ENCODE measurements at places on chromosomes 12 and 14.

DNA sequence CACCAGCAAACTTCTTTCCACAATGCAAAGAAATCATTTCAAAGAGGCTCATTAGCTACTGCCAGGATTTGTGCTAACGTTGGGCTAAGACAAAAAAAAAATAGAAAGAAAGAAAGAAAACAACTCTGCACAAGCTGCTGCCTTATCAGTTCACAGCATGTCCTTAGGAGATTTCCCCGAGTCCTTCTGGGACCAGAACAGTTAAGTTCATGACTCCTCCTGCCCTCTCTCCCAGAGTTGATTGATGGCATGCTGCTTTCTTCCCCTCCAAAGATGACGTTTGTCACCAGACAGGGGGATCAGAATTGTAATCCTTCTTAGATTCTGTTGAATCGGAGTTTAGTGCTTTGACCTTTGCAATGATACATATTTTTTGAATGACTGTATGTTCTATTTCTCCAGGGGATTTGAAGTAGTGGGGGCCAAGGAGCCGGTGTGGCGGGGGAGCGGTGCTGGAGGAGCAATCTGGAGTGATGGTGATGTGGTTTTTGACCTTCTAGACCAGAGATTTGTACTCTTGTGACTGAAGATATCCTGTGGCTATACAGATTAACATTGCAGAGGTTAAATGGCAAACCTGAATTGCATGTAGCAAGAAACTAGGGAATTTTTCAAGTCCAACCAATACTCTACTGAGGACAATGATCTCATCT is 409.2 kb upstream of the TMPO start:
- DNase-seq: no peak

- no peak for DNase-seq
These were observed 16.4 kb upstream of the PLEKHH1 start for GRCh38 chr14:67516676-67517075.

DNA sequence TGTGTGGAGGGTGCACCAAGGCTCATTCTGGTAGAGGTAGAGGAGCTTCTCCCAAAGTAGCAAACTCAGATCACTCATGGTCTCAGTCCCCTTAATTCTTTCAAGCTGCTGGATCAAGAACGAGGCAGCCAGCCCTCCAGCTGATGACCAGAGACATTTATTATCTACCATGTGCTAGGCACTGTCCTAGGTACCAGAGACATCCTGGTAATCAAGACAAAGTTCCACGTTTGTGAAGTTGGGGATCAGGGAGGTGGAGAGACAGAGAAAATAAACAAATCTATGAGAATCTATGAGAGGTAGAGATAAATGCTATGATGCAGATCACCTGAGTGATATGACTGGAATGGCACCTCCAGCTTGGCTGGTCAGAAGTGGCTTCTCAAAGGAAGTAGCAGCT is 130.2 kb downstream of the CRADD start:
- no peak for DNase-seq

- DNase-seq: no peak
These were observed 525 bp downstream of the RNU6-8 start for GRCh38 chr14:32202491-32202997.

- DNase-seq: no peak
These were observed 74.3 kb downstream of the PPM1A start for GRCh38 chr14:60323199-60323896.

GRCh38 chr12:31931796-31932715 is 27.2 kb upstream of the RESF1 start:
- no peak for DNase-seq

DNA sequence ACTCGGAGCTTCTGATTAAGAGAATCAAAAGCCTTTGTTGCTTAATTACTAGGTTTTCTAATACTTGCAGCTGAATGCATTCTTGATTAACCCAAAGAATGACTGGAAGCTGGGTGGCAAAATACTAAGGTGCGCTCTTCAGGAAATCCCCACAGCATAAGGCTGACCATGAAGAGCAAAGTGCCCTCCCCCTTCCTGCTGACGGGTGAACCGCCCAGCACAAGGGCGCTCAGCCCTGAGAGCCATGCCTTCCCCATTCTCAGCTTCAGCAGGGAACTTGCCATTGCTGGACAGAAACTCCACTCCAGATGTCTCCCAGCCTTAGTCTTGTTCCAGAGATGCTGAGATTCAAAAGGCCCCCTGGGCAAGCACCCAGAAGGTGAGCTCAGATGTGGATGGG is 27.2 kb upstream of the FBRSL1 start:
- DNase-seq: no peak

- no peak for DNase-seq
These were observed 806.0 kb upstream of the ATXN7L3B start for GRCh38 chr12:73731658-73732057.

DNA sequence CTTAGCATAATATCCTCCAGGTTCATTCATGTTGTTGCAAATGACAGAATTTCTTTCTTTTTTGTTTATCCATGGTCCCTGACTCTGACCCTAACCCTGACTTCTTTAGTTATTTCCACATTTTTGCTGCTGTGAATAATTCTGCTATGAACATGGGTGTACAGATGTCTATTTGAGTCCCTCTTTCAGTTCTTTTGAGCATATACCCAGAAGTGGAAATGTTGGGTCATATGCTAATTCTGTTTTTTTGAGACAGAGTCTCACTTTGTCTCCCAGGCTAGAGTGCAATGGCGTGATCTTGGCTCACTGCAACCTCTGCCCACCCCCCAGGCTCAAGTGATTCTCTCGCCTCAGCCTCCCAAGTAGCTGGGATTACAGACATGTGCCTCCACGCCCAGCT is 33.1 kb downstream of the KNTC1 start:
- no peak for DNase-seq

GRCh38 chr14:23929822-23930294 is 23.7 kb upstream of the DHRS4 start:
- peak; percentile 65 for DNase-seq

DNA sequence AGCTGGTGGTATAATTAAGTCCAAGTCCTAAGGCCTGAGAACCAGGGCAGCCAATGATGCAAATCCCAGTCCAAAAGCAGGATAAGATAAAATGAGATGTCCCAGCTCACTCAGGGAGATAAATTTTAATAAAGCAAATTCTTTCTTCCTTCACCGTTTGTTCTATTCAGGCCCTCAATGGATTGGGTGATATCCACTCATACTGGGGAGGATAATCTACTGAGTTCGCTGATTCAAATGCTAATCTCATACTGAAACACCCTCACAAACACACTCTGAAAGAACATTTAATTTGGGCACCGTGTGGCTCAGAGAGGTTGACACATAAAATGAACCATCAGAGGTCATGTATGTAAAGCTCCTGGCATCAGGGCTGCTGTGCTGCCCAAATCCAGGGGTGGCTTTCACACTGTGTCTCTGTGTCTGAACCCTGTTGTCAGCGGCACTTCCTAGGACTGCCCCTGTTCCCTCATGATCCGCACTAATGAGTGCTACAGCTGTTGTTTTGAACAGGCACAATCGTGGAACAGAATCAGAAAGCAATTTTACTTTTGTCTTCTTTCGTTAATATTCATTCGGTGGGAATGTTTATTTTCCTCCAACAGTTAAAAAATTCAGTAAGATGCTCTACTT is 428.5 kb upstream of the FBXO33 start:
- DNase-seq: no peak
